NAMALWA (cell line): ENCODE measurements at places on chromosomes 7 and 10.
A peak's percentile ranks its signal among the peaks of the same experiment; 100 is the strongest.

- no peak for DNase-seq
Observed at GRCh38 chr7:138238734-138239659, 162.7 kb downstream of the AKR1D1 start.

DNA sequence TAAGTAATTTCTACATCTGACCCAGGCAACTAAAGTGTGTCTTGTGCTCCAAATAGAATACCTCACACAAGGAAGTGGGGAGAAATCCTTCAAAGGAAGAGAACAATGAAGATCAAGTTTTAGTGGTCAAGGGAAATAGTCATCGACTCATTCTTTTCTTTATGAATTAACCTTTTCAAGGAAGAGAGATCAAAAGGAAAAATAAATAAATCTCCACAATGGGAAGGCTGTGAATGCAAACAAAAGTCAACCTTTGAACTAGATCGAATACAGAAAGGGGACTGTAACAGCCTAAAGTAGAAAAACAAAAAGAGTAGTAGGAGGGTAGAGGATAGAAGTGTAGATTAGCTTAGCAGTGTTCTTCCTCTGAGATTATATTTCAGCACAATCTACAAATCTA lies 274.6 kb upstream of the COBL start:
- DNase-seq: no peak

DNA sequence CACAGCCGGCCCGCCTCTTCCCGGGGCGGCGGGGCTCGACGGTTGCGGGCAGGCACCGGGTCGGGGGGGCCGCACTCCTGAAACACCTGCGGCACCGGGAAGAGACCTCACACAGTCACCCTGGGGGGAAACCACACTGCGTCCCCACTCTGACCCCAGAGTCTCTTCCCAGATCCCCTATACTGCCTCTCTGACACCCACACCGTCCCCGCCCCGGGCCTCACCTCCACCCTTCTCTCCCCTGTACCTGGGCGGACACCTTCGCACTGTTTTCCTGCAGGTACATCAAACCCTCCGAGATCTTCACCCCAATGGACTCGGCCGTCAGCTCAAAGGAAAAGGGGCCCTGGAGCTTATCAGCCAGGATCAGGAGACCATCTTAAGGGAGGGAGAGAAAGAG lies 3.4 kb upstream of the GAL3ST4 start:
- no peak for DNase-seq

- DNase-seq: no peak
Observed at GRCh38 chr7:82985144-82985802, 177.4 kb downstream of the PCLO start.

- no peak for DNase-seq
Observed at GRCh38 chr7:114944745-114945625, 23.1 kb downstream of the MDFIC start.

GRCh38 chr10:58742141-58742540 lies 229.5 kb downstream of the BICC1 start:
- no peak for DNase-seq

DNA sequence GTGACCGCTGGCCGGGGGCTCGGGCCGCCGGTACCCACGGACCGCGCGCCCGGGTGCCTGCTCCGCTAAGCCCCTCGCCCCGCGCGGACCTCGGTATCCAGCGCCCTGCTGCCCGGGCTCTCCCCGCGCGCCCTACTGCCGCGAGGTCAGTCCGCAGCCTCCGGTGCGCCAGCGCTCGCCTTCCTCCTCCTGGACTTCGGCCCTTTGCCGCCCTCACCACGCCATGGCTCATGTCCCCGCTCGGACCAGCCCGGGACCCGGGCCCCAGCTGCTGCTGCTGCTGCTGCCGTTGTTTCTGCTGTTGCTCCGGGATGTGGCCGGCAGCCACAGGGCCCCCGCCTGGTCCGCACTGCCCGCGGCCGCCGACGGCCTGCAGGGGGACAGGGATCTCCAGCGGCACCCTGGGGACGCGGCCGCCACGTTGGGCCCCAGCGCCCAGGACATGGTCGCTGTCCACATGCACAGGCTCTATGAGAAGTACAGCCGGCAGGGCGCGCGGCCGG lies 483 bp downstream of the GDF10 start:
- no peak for DNase-seq

- DNase-seq: no peak
Observed at GRCh38 chr7:70097645-70098044, 499.4 kb downstream of the AUTS2 start.

DNA sequence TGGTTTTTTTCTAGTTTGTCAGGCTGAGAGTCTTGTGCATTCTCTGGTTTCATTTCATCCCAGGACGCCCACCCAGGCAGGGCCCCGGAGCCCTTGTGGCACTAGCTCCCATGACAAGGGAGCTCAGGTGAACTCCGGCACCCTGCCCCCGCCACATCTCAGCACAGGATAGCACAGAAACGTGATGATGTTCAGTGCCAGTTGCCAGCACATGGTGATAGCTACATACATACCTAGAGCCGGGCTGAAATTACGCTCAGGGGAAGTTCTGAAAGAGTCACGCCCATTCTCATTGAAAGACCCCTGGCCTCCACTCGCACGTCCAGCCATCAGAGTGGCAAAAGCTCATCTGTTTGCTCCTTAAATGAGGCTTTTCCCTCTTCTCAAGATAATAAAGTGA lies 273.7 kb downstream of the PTPRN2 start:
- DNase-seq: no peak

DNA sequence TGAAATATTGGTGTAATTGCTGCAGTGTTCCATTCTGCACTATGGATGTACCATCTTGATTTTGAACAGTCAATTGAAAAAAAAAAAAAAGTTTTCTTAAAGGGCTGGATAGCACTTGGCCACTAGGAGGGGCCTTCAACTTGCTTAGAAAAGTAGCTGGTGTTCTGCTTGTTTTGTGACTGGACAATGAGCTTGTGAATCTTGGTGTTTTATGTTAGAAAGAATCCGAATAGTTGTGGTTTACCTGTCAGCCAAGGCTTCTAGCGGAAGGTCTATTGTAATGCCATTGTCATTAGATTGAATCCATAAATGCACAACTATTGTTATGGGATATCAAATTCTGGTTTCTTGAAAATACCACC lies 77.1 kb downstream of the BMPER start:
- DNase-seq: peak; percentile 15

- no peak for DNase-seq
Observed at GRCh38 chr10:8967061-8967460, 912.6 kb downstream of the GATA3 start.

GRCh38 chr7:43495572-43495971 lies 87.3 kb upstream of the STK17A start:
- no peak for DNase-seq

DNA sequence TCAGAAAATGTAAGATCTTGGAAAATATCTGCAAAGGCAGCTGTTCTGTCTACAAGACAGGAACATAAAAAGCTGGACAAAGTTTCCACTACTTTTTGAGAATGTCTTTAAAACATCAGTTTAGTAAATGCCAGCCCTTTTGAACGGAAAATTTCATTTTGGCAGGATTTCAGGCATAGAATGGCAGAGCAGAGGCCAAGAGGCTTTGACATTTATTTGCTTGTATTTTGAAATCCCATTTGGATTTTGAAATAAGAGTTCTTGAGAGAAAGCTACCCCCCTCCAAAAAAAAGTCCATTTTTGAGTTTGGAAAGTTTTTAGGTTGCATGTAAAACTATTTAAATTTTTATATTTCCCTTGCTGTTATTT lies 3.1 kb upstream of the ETV1 start:
- DNase-seq: no peak

DNA sequence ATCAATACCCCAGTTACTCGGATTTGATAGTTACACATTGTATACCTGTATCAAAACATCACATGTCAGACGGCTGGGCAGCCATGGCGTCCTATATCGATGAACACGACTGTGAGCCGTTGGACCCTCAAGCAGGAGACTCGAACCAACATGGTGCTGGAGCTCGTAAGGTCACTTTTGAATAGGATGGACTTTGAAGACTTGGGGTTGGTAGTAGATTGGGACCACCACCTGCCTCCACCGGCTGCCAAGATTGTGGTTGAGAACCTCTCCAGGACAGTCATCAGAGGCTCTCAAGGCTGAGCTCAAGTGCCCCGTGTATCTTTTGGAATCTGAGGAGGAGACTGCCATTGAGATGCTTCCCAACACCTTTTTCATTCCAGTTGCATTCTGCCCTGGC lies 1.9 kb upstream of the RINT1 start:
- no peak for DNase-seq
